Inflammatory macrophage treated with lipopolysaccharide for 1 hour (primary cell): ENCODE measurements at places on chromosomes 4 and X.

GRCh38 chrX:111778591-111778990 is 97.4 kb upstream of the TRPC5OS start:
- no peak for DNase-seq

DNA sequence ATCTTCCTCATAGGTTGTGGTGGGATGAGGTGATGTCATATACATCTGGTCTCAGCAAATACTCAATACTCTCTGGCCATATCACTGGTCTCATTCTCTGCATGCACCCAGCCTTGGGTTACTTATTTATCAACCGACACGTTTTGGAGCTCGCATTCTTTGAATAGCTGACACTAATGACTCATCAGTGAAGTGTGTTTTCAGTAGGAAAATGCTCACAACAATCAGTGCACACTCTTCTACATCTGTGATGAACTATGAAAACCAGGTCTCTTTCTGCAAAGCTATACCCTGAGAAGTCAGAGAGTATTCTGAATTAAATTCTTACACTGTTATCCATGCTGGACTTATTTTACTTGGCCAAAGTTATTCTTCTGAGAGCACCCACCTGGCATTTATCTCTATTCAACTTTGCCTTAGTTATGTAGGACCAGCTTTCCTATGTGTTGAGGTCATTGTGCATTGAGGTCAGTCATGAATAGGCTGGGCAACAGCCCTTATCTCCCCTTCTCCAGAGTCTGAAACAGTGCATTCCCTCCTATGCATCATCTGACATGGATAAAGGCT is 58.7 kb upstream of the DHX15 start:
- DNase-seq = no peak

GRCh38 chrX:20361081-20361889 is 94.6 kb upstream of the RPS6KA3 start:
- no peak for DNase-seq

DNA sequence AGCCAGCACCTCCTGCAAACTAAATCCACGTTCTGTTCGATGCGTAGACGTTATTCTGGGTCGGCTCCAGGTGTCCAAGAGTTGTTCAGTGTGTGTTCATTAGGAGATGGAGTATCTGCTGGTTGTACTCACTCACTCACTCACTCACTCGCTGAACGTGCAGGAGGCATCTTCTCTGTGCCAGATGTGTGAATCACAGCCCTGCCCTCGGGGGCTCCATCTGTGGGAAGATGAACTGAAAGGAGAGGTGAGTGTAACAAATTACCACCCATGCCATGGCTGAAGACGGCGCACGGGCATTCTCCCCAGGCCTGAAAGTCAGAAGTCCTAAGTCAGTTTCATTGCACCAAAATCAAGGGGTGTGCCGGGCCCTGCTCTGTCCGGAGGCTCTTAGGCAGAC is 16.1 kb downstream of the NSG1 start:
- no peak for DNase-seq

- DNase-seq = no peak
Observed at GRCh38 chr4:20017777-20018115, 234.0 kb upstream of the SLIT2 start.

- DNase-seq = no peak
Observed at GRCh38 chrX:139008185-139008584, 296.7 kb upstream of the FGF13 start.

DNA sequence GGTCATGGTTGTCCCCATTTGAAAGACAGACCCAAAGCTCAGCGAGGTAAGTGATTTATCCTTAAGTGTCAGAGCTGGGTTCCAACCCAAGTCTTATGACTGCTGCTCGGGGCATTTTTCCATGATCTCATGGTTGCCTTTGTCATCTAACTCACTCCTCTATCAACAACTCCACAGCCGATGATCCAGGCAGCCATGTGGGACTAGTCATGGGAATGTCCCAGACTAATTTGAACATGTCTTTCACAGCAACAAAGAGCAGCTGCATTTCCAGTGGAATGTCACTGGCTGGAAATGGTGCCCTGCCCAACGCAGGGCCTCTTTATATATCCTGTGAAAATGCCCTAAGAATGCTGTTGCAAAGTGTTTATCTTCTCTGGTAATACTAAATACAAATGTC is 284.8 kb upstream of the PPARGC1A start:
- no peak for DNase-seq

DNA sequence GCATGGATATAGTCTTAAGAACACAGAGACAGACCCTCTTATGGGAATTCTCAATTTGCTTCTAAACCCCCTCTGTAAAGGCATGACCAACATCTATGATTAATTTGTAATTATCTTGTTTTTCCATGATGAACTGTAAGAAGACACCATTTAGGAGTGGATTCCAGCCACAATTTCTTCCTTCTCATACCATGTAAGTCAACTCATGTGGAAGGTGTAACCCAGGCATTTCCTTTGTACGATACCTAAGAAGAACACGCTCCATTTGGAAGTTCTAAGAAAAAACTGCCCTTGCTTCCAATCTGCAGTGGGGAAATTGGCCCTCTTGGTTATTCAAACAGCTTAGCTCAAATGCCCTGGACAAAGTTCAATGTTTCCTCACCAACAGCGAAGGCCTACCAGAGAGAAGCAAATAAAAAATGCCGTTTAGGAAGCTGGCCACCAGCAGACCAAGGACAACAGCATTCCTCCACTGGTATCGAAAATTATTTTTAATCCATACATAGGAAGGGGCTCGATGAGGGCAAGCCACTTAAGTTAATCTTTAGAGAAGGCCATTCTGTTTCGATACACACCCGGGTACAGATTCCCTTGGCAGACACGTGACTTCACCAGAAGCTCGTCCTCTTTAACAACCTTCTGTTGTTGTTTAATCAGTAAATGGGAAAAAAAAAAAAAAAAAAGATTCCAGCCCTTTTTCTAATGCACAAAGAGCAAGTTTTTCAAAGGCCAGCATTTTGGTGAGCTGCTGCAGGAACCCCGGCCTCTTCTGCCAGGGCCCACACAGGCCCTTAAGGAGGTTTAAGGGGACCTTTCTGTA is 2.6 kb downstream of the DHRSX start:
- DNase-seq = peak; percentile 3

DNA sequence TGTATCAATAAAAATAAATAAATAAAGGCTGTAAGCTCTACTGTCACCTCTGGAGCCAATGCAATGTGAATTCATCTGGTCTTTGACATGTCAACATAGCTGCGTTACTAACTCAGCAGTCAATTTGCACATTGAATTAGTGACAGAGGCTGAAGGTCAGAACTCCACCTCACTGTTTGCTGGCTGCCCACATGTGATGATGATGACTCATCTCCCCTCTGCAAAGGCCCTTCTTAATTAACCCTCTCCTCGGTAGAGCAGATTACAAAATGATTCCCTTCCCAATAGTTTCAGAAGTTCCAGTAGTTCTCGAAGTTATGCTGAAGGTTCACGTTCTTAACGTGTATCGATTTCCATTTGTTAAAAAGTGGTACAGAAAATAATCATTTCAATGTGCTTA is 1626.0 kb upstream of the TENM3 start:
- no peak for DNase-seq

DNA sequence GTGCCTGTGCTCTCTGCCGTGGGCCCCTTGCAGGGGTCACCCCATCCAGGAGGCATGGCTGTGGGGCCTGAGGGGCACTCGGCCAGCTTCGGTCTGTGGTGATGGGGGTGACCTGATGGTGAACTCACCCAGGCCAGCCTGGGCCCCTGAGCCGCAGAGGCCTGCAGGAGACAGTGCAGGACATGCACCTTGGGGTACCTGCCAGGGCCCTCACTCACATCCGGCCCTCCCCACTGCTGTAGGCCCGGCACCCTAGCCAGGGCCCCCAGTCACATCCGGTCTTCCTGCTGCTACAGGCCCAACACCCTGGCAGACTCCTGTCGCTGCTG is 7.3 kb downstream of the CFAP99 start:
- no peak for DNase-seq

DNA sequence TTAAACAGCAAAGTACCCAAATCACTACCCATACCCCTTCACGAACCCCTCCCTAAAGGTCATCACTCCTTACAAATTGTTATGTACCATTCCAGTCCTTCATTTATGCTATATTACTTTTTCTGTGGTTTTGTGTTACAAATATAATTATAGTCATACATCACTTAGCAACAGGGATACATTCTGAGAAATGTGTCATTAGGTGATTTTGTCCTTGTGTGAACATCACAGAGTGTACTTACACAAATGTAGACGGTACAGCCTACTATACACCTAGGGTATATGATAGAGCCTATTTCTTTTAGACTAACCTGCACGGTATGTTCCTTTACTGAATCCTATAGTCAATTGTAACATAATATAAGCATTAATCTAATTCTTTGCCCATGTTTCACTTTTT is 61.9 kb downstream of the ASB9 start:
- DNase-seq = no peak

DNA sequence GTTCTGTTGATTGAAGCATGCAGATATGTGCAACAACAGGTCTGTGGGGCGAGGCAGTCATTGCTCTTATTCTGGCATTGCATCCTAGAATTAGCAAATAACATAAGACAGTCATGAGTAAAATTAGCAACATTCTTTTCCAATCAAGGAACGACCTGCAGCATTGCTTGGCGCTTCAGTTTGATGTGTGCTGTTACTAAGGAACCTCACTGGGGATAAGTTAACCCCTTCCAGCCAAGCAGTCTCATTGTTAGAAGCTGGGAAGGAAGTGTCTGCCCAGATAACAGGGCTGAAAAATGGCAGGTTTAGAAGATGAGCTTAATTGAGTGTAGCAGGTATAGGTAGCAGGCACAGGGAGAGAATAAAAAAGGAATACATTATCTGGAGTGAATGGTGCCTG is 55.4 kb downstream of the RBM46 start:
- no peak for DNase-seq

- DNase-seq = no peak
Observed at GRCh38 chrX:11403631-11404030, 110.4 kb downstream of the AMELX start.
